ENCODE measurements at places on chromosomes 1 and 21.
A peak's percentile ranks its signal among the peaks of the same experiment; 100 is the strongest.

DNA sequence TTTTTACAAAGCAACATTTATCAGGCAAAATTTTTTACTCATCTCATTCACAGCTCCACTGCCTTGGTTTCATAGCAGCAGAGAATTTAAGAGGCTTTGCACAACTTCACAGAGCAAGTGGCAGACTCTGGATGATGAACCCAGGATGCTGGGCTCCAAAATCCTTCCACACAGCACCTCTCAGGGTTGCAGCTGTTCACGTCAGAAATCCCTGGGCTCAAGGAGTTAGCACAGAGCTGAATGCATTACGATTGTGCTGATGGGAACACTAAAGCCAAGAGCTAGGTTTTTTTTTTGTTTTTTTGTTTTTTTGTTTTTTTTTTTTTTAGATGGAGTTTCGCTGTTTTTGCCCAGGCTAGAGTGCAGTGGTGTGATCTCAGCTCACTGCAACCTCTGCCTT, 2.4 kb upstream of the HTR6 start:
- no peak for ATAC-seq

- no peak for ATAC-seq
Measured at GRCh38 chr1:223345720-223346119, 18.3 kb downstream of the SUSD4 start.

GRCh38 chr1:225653463-225654276, 747 bp upstream of the ENAH start:
- peak; percentile 21 for ATAC-seq

GRCh38 chr1:198633675-198634121, 5.1 kb upstream of the PTPRC start:
- ATAC-seq: peak; percentile 18

DNA sequence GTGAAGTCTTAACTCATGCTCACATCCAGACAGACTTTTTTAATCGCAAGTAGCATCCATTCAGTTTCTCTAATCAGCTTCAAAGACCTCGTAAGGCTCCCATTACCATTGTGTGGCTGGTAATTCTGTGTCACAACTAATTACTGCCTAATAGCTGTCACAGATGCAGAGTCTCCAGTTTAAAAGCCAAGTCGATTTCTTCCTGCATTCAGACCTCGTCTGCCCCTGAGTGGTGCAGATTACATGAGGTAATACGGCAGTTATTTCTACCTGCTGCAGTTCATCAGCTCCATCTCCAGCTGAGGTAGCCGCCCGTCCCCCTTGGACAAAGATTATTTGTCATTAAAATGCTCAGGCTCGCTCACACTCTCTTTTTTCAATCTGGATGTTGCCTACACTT, 34.4 kb upstream of the OLIG2 start:
- ATAC-seq: no peak

- no peak for ATAC-seq
Measured at GRCh38 chr1:171805395-171806115, 24.1 kb downstream of the METTL13 start.

- ATAC-seq: no peak
Measured at GRCh38 chr1:32127409-32128198, 19.7 kb downstream of the KPNA6 start.

- peak; percentile 76 for ATAC-seq
Measured at GRCh38 chr1:212368073-212368484, 46.6 kb downstream of the PACC1 start.

DNA sequence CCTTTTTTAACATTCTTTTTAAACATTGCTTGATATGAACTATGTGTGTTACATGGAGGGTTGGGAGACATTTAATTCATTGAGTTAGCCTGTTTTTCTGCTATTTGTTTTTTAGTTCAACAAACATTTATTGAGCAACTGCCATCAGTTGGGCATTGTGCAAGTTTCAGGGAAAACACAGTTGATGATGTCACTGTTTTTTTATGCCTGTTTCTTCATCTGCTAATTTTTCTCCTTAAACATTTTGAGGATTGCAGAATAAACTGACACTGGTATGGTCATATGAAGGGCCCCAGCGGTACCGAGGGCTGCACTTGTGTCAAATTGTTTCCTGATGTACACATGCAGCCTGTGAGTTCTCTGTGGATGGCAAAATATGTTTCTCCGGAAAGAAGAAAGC, 253.0 kb downstream of the FGGY start:
- no peak for ATAC-seq

DNA sequence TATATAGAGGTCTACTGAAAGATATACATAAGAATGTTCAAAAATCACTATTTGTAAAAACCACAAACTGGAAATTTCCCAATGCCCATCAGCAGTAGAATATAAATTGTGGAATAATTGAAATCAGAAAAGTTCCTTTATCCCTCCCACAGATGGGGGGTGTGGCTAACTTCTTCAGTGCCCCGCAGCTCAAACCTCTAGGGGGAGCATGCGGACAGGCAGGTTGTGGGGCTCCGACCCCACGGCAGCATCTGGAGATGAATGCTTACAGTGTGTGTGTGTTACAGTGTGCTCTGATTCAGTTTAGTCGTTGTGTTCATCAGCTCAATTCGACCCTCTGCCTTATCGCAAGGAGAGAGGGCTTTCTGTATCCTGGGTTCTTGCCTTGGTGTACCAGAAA, 262.1 kb upstream of the LRRC7 start:
- no peak for ATAC-seq

DNA sequence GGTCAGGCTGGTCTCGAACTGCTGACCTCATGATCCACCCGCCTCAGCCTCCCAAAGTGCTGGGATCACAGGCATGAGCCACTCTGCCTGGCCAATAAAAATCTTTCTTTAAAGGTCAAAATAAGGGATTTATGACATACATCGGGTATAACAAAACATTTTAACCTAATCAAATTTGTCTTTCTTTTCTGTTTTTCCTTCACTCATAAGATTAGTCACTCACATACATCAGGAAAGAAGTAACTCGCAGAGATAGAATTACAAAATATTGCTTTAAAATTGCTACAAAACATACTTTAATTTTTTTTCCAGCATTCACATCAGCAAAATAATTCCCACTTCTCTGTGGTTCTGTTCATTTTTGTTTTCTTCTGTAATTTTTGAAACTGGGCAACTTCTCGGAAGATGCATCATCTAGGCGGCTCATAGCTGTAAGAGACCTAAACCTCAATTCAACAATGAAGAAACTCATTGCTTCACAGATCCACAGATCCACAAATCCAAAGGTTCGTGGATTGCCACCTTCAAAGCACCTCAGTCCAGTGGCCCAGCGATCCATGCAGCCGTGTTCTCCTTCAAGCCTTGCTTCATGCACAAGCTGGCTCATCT, 39.7 kb downstream of the NEK2 start:
- no peak for ATAC-seq

DNA sequence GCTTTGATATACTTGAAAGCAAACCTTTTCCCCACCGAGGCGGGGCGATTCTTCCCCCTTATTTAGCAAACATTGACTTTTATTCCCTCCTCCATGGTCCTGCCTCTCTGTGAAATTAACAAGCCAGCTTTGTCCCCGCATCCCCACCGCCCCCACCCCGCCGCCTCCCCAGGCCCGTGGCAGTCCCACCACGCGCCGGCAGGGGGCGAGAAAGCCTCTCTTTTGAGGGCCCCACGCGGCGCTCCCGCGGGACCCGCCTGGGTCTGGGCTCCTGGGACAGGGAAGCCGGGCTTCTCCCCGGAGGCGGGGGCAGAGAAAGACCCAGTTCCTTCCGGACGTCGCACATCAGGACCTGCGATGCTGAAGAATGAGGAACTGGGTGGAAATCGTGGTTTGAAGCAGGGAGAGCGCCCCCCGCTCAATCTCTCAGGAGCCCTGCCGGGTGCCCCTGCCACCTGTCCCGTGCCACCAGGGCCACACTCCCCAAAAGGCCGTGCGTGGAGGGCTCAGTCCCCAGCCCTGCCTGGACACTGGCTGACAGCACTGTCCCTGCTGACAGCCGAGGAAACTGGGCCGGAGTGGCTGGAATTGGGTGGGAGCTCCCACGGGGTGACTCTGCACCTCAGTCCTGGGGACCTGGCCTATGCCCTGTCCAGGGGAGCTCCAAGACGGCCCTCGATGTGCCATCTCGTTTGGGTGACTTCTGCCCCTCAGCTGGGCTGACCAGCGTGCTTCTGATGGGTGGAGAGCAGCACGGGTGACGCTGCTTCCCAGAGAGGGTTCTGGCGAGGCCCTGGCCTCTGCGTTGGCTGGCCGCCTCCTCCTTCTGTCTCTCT, 8.6 kb upstream of the ACTRT2 start:
- no peak for ATAC-seq

- ATAC-seq: no peak
Measured at GRCh38 chr1:186845576-186846210, 16.9 kb downstream of the PLA2G4A start.

DNA sequence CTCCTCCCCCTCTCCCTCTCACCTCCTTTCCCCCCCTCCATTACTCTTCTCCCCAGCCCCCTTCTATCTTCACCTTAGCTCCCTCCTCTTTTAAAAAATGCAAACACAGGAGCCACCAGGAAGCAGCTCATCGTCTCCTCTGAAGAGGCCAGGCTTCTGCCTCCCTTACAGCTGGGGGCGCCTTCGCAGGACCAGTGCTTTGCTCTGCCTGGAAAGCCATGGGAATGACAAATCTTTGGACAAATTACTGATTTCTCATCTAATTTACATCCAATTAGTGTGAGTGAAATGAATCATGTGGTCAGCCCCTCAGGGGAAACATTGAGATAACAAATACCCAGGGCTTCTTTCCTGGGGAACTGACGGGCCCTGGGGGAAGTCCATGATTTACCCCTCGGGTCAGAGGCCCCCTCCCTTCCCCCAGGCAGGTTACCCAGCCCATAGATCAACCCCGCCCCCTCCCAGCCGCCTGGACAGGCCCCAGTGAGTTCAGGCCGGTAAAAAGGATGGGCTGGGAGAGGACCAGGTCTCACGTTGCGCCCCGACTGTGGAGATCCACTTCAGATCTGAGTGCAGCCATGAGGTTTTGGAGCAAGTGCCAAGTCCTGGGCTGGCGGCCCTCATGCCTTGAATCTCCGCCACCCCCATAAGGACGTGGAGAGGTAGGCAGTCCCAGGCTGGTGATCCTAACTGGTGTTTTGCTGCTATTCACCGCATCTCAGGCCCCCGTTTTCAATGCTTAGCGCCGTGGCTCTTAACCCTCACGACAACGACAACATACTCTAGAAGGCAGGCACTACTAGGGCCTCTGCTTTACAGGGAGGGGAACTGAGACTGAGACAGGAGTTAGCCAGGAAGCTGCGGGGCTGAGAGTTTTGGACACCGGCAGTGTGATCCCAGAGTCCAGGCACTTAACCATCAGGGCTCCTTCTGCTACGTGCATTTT, 300.8 kb downstream of the RRAGC start:
- no peak for ATAC-seq

DNA sequence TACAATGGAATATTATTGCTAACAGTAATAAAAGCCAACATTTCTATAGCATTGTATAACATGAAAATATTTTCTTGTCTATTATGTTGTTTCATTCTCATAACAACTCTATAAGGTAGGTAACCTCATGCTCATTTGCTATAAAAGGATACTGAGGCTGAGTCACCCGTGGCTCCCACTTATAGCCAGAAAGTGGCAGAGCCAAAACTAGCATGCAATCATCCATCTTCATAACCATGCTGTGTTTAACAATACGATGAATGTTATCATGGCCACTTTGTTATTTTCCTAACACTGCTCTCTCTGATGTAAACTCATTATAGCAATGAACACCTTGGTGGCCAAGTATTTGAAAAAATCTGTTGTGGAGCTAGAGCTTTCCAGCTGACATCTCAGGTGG, 80.8 kb upstream of the JUN start:
- no peak for ATAC-seq

DNA sequence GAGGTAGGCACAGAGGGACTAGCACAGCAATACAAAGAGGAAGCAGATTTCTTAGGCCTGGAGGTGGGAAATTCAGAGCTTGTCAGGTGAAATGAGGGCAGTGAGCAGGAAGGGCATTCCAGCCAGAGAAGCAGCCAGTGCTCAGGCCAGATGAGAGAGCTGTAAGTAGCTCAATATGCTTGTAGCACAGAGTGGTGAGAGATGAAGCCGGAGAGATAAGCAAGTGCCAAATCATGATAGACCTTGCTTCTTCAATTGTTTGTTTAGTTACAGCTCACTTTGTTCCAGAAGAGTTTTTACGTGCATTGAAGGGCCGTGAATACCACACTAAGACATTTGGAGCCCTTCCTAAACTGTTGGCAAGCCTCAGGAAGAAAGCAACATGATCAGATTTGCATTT, 42.0 kb upstream of the ADAMTS1 start:
- no peak for ATAC-seq

DNA sequence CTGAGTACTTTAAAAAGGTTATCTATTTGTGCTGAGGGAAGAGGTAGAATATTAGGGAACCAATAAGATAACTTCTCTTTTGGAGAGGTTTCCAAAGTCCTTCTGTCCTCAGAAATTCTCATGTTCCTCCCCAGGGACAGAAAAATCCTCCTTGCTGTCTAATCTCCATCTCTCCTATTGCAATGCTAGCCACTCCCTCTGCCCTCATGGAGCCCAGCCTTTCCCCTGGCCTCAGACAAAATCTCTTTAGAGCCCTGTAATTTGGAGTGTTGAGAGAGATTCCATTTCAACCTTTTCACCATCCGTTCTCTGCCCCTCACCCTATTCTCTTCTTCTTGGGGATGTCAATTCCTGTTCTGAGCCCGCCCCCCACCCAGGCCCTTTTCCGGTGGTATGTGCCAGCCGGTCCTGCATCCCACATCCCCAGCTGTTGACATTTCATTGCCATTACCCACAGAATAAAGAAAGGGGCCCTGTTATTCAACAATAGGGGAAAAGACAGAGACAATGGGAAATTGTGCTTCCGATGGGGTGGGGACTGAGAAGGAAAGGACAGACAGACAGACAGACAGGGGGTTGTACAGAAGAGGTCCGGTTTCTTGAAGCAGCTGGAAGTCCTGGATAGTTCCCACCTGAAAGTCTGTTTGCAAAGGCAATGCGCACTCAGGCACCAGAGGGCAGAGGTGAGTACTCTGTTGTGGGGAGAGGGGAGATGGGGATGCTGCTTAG, at the start of gene HAPLN2:
Gene HAPLN2, plus strand, starts transcription at position 563 of the 729 bp plus-strand sequence. CDS start 4,076 bp downstream, outside the sequence.
- ATAC-seq: no peak

- no peak for ATAC-seq
Measured at GRCh38 chr1:193494368-193494767, 308.0 kb upstream of the B3GALT2 start.

DNA sequence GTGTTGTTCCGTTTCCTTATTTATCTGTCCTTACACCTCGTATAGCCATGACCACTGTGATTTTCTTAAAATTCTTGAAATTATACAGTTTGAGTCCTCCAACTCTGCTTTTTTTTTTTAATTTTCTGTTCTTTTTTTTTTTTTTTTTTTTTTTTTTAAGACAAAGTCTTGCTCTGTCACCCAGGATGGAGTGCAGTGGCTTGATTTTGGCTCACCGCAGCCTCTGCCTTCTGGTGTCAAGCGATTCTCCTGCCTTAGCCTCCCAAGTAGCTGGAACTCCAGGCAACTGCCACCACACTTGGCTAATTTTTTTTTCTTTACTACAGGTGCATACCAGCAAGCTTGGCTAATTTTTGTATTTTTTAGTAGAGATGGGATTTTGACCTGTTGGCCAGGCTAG, 48.9 kb downstream of the DIP2A start:
- no peak for ATAC-seq

GRCh38 chr1:19704247-19705113, 39.8 kb downstream of the HTR6 start:
- peak; percentile 41 for ATAC-seq
